CD4-positive, alpha-beta T cell treated with Interleukin-21 for 1 hour (primary cell): ENCODE measurements at places on chromosomes 12 and 14.

DNA sequence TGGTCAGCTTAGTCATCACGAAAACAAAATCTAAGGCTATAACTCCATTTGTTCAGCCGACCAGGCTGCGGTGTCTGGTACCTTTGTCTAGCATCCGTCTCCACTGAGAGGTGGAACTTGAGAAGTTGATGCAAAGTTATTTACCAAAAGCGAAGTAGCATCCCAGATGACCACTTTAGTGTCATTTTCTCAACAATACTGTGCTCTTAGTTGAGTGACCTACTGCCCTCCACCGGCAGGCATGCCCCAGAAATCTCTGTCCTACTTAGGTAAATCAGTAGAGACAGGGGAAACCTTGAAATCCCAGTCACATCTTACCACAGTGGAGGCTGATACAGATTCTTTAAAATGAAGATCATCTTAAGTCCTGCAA lies 1.3 kb upstream of the ST8SIA1 start:
- DNase-seq, result no peak

GRCh38 chr14:71071042-71071441 lies 163.8 kb downstream of the PCNX1 start:
- no peak for DNase-seq

- no peak for DNase-seq
These were observed 82.7 kb upstream of the SCN8A start for GRCh38 chr12:51508285-51508684.

GRCh38 chr14:66918527-66918926 lies 270.7 kb upstream of the GARIN2 start:
- no peak for DNase-seq

DNA sequence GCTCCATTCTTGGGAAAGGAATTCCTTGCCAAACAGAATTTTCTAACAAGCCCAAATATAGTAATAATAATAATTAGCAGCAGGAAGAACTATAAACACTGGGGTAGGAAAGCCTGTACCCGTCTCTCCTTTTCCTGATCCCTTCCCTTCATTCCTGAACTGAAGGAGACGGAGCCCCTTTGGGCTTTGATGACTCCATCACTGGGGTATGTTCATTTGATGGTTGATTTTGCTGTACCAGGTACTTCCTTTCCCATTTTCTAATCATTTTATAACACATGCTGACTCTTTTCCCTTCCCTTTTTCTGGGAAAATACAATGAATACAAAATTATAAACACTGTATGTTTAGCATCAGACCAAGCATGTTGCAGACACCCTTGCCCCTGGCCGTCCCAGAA lies 3.6 kb upstream of the RCOR1 start:
- no peak for DNase-seq

GRCh38 chr14:96090441-96091148 lies 51.4 kb downstream of the C14orf132 start:
- no peak for DNase-seq

DNA sequence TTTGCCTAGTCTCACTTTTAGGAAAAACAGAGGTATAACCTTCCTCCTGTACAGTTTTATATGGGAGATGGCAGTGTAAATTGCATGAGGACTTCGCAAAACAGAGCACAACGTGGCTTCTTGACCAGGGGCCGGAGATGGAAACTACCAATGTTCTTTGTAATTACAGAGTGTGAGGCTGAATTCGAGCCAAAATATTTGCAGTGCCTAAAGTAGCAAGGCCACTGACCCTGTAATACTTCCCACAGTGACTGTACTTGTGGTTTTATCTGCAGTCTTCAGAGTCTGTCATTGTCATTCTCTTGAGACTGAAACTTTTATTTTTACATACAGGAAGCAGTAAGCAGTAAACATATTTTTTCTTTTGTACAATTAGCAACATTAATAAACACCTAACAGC lies 98.9 kb downstream of the RERG start:
- DNase-seq, result no peak

DNA sequence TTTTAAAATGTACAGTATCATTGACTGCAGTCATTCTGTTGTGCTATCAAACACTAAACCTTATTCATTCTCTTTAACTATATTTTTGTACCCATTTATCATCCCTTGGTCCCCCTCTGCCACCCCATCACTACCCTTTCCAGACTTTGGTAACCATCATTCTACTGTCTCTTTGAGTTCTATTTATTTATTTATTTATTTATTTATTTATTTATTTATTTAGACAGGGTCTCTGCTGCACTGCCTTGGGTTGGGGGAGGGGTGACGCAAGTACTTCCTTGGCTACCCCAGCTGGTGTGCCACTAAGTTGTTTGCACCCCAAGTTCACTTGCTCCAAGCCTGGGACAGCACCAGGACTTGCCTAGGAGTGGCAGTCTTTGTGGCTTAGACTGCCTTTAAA lies 427.8 kb upstream of the NOVA1 start:
- no peak for DNase-seq

- peak; percentile 95 for DNase-seq
These were observed 7.7 kb downstream of the UBC start for GRCh38 chr12:124906606-124907261.

DNA sequence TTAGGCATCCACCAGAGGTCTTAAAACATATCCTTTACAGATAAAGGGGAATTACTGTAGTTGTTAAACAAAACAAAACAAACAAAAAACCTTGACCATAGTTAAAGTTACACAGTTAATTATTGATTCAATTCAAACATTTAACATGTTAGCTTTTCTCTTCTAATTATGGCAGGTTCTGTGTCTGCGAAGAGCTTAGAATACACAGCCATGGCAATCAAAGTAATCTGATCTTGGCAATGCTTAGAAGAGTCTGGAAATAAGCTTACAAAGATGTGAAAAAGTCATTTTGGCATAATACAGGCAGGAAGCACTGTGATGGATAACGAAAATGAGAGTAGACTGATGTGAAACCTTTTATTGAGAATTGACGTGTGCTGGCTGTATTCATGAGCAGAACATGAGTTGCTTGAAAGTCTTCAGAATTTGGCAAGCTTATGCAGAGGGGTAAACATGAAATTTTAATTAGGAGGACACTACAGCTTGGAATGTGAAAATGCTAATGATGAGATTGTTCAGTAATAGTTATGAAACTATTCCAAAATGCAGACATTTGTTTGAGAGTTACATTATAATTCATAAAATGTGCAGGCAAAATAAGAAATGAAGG lies 629.6 kb downstream of the FSCB start:
- no peak for DNase-seq

DNA sequence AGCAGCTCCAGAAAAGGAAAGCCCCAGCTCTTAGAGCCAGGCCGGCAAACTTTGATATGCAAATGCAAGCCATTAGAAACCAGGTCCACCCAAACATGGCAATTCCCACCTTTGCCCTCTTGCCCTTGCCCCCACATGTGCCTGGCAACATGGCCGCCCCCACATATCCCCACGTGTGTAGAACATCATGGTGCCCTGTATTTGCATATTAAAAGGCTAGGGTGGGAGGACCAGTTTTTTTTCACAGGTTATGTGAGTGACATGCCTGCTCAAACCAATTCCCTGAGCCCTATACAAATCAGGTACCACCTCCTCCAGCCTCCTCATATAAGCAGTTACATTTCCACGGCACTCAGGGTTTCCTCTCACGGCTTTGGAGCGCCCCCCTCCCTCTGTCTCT lies 6.1 kb upstream of the ALDH1L2 start:
- DNase-seq, result no peak

DNA sequence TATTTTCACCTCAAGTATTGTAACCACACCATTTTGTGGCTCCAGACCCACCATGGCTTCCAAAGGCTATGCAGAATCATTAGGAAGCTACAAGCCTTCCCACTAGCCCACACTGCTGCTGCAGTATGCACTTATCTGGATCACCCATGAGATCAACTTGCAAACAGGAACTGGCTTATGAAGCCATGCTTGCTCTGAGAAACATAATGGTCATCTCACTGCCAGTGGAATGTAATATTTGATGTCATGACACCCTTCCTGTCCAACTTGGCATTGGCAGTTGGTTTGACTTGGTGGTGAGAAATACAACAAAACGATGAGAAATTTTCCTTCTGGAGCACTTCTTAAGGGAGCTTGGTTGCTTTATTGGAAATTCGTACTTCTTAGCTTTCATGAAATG lies 69.3 kb upstream of the FRMD6 start:
- no peak for DNase-seq

DNA sequence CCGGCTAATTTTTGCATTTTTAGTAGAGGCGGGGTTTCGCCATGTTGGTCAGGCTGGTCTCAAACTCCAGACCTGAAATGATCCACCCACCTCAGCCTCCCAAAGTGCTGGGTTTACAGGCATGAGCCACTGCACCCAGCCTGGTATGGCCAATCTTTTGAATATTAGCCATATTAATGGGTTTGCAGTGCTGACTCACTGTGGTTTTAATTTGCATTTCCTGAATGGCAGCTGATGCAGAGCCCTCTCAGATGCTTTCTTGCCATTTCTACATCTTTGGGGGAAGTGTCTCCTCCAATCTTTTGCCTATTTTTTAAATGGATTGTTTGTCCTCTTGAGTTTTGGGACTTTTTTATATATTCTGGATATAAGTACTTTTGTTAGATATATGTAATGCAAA lies 55.5 kb upstream of the NPAS3 start:
- DNase-seq, result no peak
